NCI-H1105 (cell line): ENCODE measurements at places on chromosomes 13 and 19.

DNA sequence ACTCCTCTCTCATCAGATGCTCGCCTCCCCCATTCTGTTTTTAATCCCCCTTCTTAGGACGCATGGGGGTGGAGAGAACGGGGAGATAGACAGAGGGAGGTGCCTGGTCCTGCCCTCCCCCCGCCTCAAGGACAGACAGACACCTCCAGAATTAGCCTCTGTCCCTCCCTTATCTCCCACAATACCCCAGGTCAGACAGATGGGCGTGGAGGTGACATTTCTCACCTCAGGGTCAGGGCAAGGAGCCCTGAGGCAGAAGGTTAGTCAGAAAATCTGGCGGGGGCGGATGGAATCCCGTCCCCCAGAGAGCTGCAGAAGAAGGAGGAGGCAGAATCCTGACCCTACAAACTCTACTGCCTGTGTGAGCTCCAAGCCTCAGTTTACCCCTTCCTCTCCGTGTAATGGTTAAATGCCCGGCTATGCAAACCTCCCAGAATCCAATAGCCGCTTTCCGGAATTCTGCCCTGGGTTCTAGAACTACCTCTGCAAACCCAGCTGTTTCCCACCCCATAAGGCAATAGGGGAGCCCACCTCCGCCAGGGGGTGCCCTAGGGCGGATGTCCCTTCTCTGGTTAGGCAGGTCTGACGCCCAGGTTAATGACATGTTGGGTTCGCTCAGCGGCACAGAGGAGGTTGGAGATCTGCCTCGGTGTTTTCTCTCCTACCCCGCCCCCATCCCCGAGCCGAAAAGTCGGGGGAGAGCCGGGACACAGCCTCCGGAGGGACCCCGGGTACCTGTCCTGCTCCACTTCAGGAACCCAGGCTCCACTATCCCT, 900 bp downstream of the PPP1R13L start:
- DNase-seq: peak; percentile 35

DNA sequence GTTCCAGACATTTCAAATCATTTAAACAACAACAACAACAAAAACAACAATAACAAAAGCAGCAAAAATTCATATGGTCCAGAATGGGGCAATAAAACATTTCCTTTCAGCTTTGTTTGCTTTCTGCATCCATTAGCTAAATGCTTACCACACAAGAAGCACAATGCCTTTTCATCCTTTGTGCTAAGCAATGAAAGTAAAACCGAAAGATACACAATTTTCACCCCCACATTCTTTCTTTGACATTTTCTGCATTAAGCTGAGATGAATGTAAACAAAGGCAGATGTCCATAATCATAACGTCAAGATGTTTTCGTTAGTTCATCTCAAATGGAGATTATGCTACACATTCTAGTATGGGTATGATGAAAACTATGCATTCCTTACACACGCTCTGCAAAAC, 568.5 kb downstream of the SLITRK6 start:
- peak; percentile 16 for DNase-seq

DNA sequence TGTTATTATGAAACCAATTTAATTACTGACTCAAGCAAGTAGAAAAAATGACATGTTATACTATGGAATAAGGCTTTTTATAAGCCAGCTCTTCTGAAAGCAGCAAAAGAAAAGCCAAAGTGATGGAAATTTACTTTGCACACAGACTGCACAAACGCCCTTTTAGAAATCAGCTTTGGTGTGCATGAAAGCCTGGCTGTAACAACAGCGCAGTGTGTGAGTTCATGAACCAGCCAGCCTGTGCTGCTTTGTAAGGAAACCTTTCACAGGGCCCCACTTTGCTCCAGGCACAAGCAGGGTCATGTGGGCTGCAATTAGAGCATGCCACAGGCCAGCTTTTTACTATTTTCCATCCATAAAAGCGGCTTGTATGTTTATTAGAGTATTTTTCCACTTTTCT, 13.6 kb upstream of the IFT88 start:
- DNase-seq: no peak

GRCh38 chr19:39671739-39672363, 16.1 kb downstream of the LGALS16 start:
- peak; percentile 29 for DNase-seq

DNA sequence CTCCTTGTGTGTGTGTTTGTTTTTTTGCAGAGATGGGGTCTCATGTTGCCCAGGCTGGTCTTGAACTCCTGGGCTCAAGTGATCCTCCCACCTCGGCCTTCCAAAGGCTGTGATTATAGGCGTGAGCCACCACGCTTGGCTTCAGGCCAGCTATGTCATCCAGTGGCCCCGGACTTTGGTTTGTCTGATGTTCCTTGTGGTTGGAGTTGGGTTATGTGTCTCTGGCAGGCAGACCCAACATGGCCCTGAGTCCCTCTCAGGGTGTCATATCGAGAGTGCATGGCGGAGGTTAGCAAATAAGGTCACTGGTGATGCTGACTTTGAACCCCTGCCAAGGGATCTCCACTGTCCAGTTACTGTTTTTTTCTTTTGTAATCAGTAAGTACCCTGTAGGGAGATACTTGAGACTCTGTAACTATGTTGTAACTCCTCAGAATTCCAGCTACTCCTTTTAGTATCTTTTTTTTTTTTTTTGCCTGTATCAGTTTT, 37.3 kb downstream of the SMARCA4 start:
- DNase-seq: no peak

GRCh38 chr19:3606174-3606689, 443 bp downstream of the TBXA2R start:
- peak; percentile 52 for DNase-seq

GRCh38 chr13:75402787-75403186, 79.2 kb downstream of the TBC1D4 start:
- DNase-seq: no peak

GRCh38 chr13:113748862-113749451, 10.1 kb upstream of the TMEM255B start:
- DNase-seq: no peak

GRCh38 chr19:57282011-57282643, 1.8 kb downstream of the ZNF460 start:
- DNase-seq: no peak

- no peak for DNase-seq
Measured at GRCh38 chr13:98722958-98723357, 29.5 kb downstream of the SLC15A1 start.

GRCh38 chr13:47665043-47665442, 336.0 kb downstream of the SUCLA2 start:
- DNase-seq: no peak

GRCh38 chr19:42919757-42920079, 2.0 kb upstream of the PSG6 start:
- no peak for DNase-seq

DNA sequence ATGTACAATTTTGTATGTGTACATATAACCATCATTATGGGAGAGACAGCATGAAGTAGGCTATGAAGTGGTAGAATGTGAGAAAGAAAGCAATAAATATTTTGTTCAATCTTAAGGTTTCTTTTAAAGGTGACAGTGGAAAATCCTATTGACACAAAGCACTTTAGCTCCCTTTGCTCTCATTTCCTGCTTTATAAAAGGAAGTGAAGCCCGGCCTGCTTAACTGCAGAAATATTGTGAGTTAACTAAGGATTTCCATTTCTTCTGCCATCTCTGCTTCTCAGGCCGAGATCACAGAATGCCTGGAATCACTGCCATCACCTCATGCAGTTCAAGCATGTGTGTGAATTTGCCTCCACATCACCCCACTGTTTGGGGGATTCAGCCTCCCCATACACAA, 83.5 kb downstream of the FRY start:
- no peak for DNase-seq

GRCh38 chr13:52162279-52163101, 3.1 kb upstream of the NEK3 start:
- no peak for DNase-seq
